HTR-8/SVneo (cell line): ENCODE measurements at places on chromosomes 12 and 14.

DNA sequence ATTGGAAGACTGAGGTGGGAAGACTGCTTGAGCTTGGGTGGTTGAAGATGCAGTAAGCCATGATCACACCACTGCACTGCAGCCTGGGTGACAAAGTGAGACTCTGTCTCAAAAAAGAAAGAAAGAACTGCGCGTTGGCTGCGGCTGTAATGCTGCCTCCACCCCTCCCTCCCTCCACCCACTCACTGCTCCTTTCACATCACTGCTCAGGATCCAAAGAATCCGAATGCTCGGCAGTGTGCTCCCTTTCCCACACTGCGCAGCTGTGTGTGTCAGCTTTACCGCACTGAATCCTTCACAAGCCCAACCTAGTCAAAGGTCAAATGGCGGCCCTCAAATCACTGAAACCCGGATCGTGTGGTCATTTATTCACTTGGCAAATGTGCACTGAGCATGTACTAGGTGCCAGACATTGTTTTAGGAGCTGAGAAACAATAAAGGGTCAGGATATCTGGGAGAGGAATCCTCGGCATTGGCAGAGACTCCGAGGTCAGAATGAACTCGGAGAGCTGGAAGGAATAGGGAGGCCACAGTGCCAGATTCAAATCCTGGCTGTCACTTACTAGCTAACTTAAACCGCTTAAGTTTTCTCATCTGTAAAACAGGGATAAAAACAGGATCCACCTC lies 11.5 kb upstream of the TDRD9 start:
- no peak for DNase-seq

DNA sequence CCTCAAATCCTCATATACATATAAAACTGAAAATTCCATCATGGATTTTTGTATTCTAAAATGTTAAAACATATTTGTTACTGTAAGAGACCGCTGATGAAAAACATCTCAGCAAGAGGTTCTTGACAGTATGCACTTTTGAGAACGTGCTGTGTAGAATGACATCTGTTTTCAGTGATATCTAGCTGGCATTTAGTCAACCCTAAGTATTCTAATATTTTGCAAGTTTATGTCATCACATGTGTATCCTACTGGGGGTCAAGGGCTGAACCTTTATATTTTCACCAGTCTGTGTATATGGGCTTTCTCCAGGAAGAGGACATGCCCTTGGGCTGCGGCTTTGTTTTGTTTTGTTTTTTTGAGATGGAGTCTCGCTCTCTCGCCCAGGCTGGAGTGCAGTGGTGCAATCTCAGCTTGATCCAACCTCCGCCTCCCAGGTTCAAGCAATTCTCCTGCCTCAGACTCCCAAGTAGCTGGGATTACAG lies 22.0 kb upstream of the YARS2 start:
- DNase-seq: no peak

- no peak for DNase-seq
Measured at GRCh38 chr14:78405079-78405856, 235.1 kb downstream of the NRXN3 start.

DNA sequence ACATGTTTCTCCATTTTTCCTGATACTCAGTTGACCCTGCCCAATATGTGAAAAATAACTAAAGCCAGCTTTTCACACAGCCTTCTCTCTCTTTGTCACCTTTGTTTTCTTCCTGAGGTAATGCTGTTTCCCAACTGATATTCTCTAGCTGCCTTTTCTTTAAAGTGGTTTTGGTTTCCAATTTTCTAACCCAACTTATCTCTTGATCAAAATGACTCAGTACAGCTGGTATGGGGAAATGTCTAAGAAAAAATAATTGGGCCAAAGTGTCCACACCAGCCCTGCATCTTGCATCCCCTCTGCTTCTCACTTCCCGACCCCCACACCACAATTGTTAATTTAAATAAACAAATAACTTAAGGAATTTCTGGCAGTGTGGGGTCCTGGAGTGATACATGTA lies 193.8 kb downstream of the SYT1 start:
- DNase-seq: peak; percentile 1
